ENCODE measurements at places on chromosomes 5 and 9.

DNA sequence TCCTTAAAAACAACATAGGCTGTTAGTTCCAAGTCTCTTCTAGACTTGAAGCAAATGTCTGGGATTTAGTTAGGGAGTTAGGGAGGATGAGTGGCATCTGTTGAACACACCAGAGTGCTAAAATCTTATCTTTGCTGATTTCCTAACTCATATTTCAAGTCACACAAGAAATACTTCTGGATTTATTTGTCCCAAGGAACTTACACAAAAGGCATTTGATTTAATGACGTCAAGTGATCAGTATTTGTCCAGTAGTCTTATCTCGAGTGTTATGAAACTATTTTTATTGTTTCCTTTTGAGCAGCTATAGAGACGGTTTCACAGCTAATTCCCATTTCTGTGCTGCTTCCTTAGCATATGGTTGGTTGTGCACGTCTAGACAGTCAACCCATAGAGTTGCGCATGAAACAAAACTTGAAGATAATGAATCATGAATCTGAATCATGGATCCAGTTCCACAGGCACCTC is 140.5 kb upstream of the TUT7 start:
- H3K27ac ChIP-seq = no peak overlapping the region
- peak; percentile 53 for DNase-seq
- H3K4me1 ChIP-seq = peaks cover 1% of the 10 kb centered on the region

GRCh38 chr5:122874179-122874875 is 28.9 kb downstream of the SNX24 start:
- DNase-seq = peak; percentile 51
- H3K4me1 ChIP-seq = no peaks in the 10 kb centered on the region
- H3K36me3 ChIP-seq = no peaks in the 10 kb centered on the region
- H3K27ac ChIP-seq = no peak overlapping the region

DNA sequence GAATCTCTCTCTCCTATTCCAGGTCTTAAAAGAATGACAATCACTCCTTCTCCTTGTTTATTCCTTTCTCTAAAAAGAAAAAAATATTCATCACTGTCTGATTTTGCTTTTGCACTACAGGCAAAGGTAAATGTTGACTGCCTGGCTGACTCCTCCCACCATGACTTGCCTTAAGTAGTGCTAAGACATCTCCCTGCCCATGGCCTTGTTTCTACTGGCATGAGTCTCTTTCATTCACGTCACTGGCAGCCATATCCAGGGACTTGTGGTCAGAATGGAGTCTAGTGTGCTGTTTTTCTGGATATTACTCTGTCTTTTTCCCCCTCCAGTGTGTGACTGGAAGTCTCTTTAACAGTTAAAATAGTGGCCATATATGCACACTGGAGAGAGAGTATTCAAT is 522.9 kb upstream of the DAB2 start:
- no peak overlapping the region for H3K27ac ChIP-seq
- no peaks in the 10 kb centered on the region for H3K27me3 ChIP-seq
- no peaks in the 10 kb centered on the region for H3K36me3 ChIP-seq
- H3K4me3 ChIP-seq = no peak overlapping the region
- no peak for DNase-seq
- no peaks in the 10 kb centered on the region for H3K4me1 ChIP-seq

GRCh38 chr9:133023117-133023890 is 7.5 kb upstream of the GTF3C5 start:
- no peaks in the 10 kb centered on the region for H3K36me3 ChIP-seq
- no peak overlapping the region for H3K4me3 ChIP-seq
- no peak for DNase-seq

DNA sequence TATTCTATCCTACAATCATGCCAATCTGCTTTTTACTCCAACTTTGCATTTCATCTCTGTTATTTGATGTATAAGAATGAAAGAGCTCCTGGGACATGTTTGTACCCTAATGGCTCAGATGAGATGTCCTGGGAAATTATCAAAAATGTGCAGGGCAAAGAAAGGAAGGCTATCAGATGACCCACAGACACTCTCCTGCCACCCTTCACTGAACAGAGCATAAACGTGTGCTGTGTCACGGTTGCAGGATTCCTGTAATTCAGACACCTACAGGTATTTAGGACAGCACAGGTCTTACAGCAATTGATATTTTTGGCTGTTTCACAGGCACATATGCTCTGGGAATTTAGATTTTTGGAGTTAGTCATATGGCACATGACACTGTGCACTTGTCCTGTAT is 149.2 kb upstream of the GAS1 start:
- no peak overlapping the region for H3K4me3 ChIP-seq
- H3K27ac ChIP-seq = no peak overlapping the region
- no peaks in the 10 kb centered on the region for H3K27me3 ChIP-seq

All from mesenchymal stem cell (in vitro differentiated cells and primary cell).